ENCODE measurements at places on chromosomes 5 and 9.

GRCh38 chr9:15549611-15550010 is 3.2 kb upstream of the CCDC171 start:
- DNase-seq = no peak

DNA sequence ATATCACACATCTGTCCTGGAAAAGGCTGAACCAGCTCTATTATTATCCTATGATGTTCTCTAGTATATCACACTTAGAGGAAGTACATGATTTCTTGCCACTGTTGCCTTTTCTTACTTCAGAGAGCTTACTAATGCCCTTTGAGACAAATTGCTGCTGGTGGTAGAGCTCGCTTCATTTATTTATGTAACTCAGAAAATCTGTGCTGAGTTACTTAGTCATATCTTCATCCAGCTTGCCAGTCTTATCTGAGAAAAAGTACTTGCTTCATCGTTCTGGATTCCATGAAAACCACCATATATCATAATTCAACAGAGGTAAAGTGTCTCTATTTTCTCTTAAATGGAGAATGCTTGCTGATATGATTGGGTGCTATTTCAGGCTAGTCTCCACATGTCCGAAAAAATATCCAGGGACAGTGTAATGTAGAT is 26.6 kb downstream of the PTPDC1 start:
- no peak for DNase-seq

GRCh38 chr5:112694853-112695709 is 42.6 kb upstream of the APC start:
- DNase-seq = no peak

DNA sequence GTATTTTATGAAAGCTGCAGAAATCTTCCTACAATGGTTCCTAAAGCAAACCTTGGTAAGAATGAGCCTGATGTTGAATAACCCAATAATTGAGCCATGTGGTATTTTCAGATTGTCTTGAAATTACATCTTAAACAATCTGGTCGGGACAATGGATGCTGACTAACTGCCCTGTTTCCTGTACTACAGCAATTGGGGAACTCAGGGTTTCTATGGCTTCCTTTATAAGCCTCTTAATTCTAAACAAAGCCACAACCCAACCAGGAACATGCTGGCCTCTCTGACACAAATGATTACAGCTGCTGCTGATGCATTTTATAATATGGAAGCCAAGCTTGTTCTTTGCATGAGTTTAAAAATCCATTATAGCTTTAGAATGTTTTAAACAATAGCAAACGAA is 30.2 kb downstream of the PTPN3 start:
- peak; percentile 53 for DNase-seq

GRCh38 chr5:54362434-54362833 is 52.1 kb upstream of the ARL15 start:
- DNase-seq = no peak

GRCh38 chr5:113266913-113267227 is 167.9 kb downstream of the TSSK1B start:
- DNase-seq = no peak

GRCh38 chr5:91264311-91265051 is 118.6 kb downstream of the ARRDC3 start:
- DNase-seq = no peak

- DNase-seq = no peak
These were observed 49.1 kb downstream of the NXNL2 start for GRCh38 chr9:88583901-88584596.

- no peak for DNase-seq
These were observed 20.6 kb downstream of the UGCG start for GRCh38 chr9:111917201-111917600.

DNA sequence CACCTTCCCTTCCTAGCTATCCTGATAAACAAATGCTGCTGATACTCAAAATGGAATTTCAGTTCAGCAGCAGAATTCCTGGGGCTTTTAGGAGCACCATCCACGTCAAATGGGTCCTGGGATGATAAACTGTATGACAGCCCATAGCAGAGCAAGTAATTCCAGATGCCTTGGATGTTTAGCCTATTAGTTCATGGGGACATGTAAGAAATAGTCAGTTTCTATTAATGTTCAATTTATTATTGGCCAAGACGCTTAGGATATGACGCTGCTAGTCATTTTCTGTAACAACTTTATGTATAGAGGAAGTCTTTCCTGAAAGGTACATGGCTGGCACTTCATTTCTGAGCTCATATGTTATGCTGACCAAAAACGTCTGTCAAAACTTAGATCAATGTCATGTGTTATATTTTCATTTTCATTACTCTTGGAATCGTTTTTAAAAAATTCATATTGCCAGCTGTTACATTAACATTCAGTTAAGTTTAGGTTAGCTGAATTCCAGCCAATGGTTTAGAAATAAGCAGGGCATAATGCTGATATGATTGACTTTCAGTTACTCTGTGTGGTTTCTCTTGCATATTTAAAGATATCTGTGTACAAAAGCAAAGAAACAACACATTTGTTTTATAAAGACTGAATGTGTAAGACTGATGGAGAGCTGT is 243.8 kb downstream of the CSNK1G3 start:
- no peak for DNase-seq

DNA sequence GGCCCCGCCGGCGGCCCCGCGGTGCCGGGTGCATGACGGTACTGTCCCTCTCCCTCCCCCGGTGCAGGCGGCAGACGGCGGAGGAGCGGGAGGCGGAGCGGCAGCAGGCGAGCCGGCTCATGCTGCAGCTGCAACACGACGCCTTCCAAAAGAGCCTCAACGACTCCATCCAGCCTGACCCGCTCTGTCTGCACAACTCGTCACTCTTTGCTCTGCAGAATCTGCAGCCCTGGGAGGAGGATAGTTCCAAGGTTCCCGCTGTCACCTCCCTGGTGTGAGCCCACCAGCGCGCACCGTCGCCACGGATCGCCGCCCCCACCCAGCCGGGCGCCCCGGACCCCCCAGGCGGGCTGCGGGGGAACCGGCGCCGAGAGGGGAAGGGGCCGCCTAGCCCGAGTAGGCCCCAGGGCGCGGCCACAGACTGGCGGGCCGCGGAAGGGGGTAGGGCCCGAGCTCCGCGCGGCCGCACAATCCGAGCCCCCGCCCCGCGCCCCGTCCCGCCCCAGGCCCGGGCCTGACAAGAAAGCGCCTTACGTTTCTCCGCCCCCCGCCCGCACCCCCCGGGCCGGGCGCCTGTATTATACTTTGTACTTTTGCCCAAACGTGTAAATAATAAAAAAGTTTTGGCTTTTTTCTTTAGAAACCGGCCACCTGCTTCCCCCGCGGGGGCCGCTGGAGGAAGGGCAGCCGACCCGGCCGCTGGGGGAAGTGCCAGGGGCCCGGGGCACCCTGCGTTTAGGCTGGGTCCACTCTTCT is 2.5 kb downstream of the TLX3 start:
- DNase-seq = peak; percentile 70

DNA sequence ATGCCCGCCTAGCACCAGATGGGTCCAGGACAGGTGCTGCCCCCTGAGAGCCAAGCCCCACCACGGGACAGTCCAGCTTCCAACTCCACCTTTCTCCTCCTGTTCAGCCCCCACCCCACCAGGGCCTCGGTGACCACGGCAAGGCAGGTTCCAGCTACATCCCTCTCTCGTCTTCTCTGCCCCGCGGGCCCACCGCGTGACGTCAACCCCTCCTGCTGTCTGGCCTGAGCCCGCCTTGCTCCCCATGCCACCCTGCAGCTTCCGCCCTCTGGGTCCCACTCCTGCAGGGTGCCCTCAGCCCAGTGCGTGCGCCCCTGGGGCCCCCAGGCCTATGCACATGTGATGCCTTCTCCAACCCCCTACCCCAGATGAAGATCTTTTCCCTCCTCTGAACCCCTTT is 6.8 kb downstream of the GFPT2 start:
- no peak for DNase-seq

GRCh38 chr9:341634-342421 is 127.2 kb downstream of the DOCK8 start:
- no peak for DNase-seq

- DNase-seq = no peak
These were observed 518.1 kb downstream of the AGTPBP1 start for GRCh38 chr9:85223506-85224125.

DNA sequence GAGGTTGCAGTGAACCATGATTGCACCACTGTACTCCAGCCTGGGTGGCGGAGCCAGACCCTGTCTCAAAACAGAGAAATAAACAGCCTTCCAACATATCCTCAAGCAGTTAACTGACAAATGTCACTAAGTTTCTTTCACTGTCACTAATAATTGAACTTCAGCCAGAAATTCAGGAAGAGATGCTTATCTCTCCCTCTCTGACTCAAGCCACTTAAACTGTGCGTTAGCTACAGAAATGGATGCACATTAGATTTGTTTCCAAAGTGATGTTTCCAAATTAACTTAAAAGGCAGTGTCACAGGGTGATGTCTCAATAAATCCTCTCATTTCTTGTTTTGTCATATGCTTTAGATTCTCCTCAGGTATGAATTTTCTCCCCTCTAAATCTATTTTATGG is 164.9 kb downstream of the KDM4C start:
- no peak for DNase-seq

DNA sequence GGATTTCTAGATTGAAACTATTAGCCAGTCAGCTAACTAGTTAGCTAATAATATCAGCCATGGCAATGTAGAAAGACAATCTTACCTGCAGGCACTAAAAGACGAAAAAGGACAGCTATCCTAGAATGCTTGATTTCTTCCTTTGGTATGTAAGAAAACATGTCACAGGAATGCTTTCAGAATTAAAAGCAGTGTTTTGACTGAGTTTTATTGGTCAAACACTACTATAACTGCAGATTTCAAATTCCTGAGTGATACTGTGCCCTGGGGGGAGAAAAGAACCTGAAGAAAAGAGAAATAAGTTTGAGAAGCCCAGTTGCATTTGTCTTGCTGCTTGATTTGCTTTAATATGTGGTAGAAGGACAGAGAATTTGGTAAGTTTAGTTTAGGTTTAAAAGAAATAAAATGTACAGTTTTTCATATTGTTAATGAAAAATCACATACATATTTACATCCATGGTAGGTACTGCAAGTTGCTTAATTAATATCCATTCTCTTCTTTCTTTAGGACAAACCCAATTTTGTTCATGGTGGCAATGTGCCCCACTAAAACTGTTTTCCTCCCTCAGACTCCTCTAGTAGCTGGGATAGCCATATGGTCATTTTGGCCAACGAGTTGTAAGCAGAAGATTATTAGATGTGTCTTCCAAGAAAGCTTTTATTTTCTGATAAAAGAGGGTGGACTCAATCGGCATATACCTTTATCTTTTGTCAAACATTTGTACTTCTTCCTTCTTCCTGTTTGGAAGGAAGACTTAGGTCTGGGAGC is 4.3 kb upstream of the FAM169A start:
- DNase-seq = no peak

DNA sequence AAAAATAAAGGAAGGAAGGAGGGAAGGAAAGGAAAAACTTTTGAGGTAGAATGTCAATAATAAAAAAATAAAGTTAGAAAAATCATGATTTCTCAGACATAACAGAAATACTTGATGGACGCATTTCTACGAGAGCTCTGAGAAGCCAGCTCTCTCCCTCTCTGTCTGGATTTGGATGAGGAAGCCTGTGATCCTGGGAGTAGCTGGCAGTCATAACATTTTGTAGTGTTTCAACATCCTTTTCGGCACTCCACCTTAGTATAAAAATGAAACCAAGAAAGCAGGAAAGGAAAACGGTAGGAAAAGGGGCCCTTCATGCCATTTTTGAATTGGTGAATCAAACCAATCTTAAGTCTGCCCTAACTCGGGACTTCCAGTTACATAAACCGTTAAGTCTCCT is 321.3 kb downstream of the EPB41L4A start:
- no peak for DNase-seq

- no peak for DNase-seq
These were observed 16.1 kb upstream of the MXD3 start for GRCh38 chr5:177327539-177328522.

GRCh38 chr9:272251-273213 is 57.9 kb downstream of the DOCK8 start:
- DNase-seq = no peak

DNA sequence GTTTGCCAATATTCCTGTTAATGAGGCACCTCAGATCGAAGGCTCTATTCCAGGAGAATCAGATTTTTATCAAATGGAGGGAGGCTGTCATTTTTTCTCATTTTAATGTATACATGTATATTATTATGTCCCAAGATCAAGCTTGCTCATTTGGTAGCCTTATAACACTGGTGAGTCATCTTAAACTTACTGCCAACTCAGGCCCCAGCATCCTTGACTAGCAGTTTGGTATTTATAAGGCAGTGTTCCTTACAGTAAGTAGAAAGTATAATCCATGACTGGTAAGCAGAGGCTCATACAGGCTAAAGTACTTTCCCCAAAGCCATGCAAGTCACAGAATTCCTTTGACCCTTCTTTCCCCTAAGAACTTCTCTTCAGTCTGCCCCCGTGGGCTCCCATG is 90.7 kb upstream of the NR3C1 start:
- DNase-seq = no peak

- DNase-seq = no peak
These were observed 547.2 kb downstream of the MAT2B start for GRCh38 chr5:164052536-164053093.

GRCh38 chr9:134811673-134812342 is 68.8 kb upstream of the FCN2 start:
- no peak for DNase-seq

DNA sequence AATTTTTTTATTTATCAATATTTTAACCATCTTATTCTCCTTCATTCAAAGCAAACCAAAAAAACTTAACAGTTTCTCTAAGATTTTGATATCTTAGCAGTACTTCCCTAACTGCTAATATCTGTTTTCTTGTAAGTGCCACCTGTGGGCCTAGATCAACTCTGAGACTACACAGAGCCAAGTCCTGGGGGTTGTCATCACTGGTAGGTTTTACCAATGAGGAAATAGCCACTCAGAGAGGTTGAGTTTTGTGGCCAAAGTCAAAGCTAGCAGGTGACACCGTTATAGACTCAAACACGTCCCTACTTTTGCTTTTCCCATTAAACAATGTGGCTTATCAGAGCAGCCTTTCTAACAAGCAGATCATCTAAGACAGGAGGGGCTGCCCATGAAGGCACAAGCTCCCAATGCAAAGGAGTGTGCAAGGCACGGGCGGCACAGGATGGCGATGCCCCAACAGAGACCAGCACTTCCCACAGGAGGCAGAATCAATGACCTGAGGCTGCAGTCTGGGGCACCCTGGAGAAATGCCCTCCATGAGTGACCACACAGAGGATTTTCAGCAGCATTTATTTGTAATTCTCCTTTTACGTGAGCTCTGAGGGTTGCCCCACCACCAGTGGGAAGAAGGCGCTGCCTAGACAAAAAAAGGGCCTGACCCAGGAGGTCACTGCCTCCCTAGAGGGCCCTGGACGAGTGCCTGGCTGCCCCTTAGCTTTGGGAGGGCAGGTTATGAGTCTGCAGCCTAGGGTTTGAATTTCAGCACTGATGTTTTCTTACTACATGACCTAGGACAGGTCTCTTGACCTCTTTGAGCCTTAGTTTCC is 7.4 kb downstream of the TBC1D2 start:
- no peak for DNase-seq

DNA sequence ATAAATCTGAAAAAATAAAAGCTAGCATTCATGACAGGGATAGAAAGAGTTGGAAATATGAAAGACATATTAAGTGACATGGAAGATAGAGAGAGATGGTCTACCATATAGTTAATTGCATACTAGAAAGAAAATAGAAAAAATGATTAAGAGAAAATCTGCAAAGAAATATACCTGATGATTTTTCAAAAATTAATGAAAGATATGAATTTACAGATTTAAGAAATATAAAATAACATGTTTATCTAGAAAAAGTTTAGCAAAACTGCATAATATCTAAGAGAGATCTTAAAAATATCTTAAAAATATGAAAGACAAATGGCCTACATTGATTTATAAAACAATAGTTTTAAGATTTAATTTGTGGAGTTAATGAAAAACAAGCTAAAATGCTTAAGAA is 219.1 kb upstream of the RPS23 start:
- DNase-seq = no peak

Data from NCI-H1417 (cell line).